ENCODE measurements at places on chromosomes 13 and 19. TPM values are rescaled to one million over a fixed set of nuclear protein-coding genes. Genes with fewer than 3 reads are reported as not detected.

VSTM2B gene
- total RNA-seq, result not detected

KRTDAP gene
- not detected for total RNA-seq

TNFSF11 gene
- 0.33 TPM for total RNA-seq

LIM2 gene
- total RNA-seq, result not detected

NALCN gene
- 3.1 TPM for total RNA-seq

ZNF99 gene
- total RNA-seq, result not detected

HTR2A gene
- total RNA-seq, result 6.0 TPM

OR7D2 gene
- not detected for total RNA-seq

ANGPTL8 gene
- not detected for total RNA-seq

C19orf67 gene
- total RNA-seq, result 0.27 TPM

SHISA2 gene
- total RNA-seq, result 0.90 TPM

FBN3 gene
- not detected for total RNA-seq

ATP11A gene
- 8.9 TPM for total RNA-seq

LATS2 gene
- 24.5 TPM for total RNA-seq

DKKL1 gene
- total RNA-seq, result 0.18 TPM

RINL gene
- total RNA-seq, result 1.3 TPM

MBD3L2 gene
- total RNA-seq, result not detected

SMIM24 gene
- not detected for total RNA-seq

CYP4F3 gene
- not detected for total RNA-seq

ELAVL3 gene
- 0.45 TPM for total RNA-seq

HCN2 gene
- total RNA-seq, result 0.08 TPM

COX6B2 gene
- not detected for total RNA-seq

CLDN10 gene
- total RNA-seq, result not detected

TSHZ3 gene
- 5.7 TPM for total RNA-seq

CNOT3 gene
- total RNA-seq, result 9.8 TPM

IZUMO4 gene
- 1.4 TPM for total RNA-seq

ZNF541 gene
- 0.27 TPM for total RNA-seq

PSG5 gene
- total RNA-seq, result 13.6 TPM

THSD1 gene
- 4.8 TPM for total RNA-seq

ZNF28 gene
- total RNA-seq, result 3.1 TPM

PRR19 gene
- total RNA-seq, result 0.90 TPM

FCHO1 gene
- total RNA-seq, result 0.36 TPM

RAB4B gene
- 10.1 TPM for total RNA-seq

TINCR gene
- 0.08 TPM for total RNA-seq

ZNF793 gene
- total RNA-seq, result 0.27 TPM

KLF1 gene
- total RNA-seq, result not detected

ZNF333 gene
- total RNA-seq, result 10.5 TPM

NAPSA gene
- not detected for total RNA-seq

GPR12 gene
- total RNA-seq, result 0.41 TPM

CLEC17A gene
- total RNA-seq, result 0.09 TPM

FFAR1 gene
- total RNA-seq, result not detected

TICAM1 gene
- 3.2 TPM for total RNA-seq

PSG3 gene
- total RNA-seq, result not detected

EFNA2 gene
- total RNA-seq, result not detected

PTPRS gene
- total RNA-seq, result 126 TPM

AP1M1 gene
- 7.8 TPM for total RNA-seq

ATP12A gene
- not detected for total RNA-seq

MARK4 gene
- total RNA-seq, result 17.1 TPM

CEACAM16 gene
- total RNA-seq, result not detected

LILRA1 gene
- not detected for total RNA-seq

ARMC6 gene
- total RNA-seq, result 29.6 TPM

APOE gene
- 1.6 TPM for total RNA-seq

IZUMO2 gene
- not detected for total RNA-seq

SLC44A2 gene
- total RNA-seq, result 71.2 TPM

FLT1 gene
- 1.3 TPM for total RNA-seq

SOX1 gene
- not detected for total RNA-seq

FBXO17 gene
- total RNA-seq, result 22.9 TPM

Data from fibroblast of the aortic adventitia (primary cell).